ENCODE measurements at places on chromosomes 13 and 19. TPM values are rescaled to one million over a fixed set of nuclear protein-coding genes. Genes with fewer than 3 reads are reported as not detected.

ZNF865 gene
- 12.1 TPM for total RNA-seq

LYL1 gene
- 0.64 TPM for total RNA-seq

ZNF415 gene
- not detected for total RNA-seq

COMMD6 gene
- 159 TPM for total RNA-seq

HSPB6 gene
- not detected for total RNA-seq

SPPL2B gene
- total RNA-seq, result 12.8 TPM

AZU1 gene
- 0.15 TPM for total RNA-seq

TNFSF13B gene
- total RNA-seq, result not detected
